ENCODE measurements at places on chromosomes 4 and X.

GRCh38 chr4:165514739-165515138, 135.9 kb downstream of the CPE start:
- DNase-seq, result no peak

- DNase-seq, result no peak
These were observed 339.7 kb downstream of the PCDH19 start for GRCh38 chrX:100070334-100070849.

GRCh38 chrX:133847340-133847994, 137.9 kb downstream of the GPC3 start:
- DNase-seq, result no peak

GRCh38 chr4:100497791-100498190, 20.0 kb downstream of the EMCN start:
- no peak for DNase-seq

- no peak for DNase-seq
These were observed 51.6 kb downstream of the SCFD2 start for GRCh38 chr4:53314252-53314651.

GRCh38 chr4:188400451-188400850, 261.2 kb downstream of the TRIML1 start:
- no peak for DNase-seq

DNA sequence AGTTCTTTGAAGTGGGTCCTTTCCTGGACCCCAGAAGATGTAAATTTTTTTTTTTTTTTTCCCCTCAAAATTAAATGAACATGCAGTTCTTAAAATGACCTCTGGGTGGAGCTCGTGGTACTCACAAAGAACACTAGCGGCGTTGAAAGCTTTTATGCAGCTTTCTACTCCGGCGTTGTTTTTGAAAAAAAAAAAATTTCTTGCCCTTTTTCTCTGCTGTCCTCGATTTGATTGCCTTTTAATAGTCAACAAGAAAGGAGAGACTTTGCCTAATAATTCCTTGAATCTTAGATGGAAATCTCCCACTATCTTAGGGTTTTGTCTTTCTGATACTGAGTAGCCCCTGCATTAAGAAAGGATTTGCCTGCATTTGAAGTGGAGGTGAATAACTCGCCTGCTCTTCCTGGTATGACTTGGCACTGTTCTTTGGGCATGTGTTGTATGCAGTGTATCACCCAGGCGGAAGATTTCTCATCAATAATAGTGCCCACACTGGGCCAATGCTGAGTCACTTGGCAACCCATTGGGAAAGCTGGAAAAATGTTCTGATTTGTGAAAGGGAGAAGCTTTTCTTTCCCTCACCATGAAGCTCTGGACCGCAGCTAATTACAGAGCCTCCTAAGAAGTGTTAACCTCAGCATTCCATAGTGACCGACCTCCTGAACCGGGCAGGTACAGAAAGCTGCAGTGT, 104.0 kb downstream of the PHEX start:
- DNase-seq, result peak; percentile 11
